ENCODE measurements at places on chromosomes 2 and 18.

GRCh38 chr18:56413862-56414261 is 224.5 kb downstream of the TXNL1 start:
- DNase-seq: no peak

DNA sequence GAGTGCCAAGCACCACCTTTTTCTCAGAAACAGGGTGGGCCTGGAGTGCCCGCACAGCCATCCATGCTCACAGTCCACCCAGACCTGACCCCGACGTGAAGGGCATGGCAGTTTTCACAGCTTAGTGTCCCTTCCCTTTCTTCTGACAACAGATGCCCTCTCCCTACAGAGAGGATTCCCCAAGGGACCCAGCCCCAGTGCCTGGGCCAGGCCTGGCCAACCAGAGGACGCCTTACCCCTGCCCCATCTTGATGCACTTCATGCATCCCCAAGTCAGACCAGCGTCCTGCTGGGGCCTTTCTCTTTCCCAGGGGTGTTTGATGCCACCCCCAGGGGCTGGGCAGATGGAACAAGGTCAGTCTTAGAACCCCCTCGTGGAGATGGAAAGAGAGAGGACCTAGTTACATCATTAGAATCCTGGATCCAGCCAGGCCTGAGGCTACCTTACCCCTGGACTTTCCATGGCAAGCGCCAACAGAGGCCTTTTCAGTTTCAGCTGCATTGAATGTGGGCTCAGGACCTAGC is 3.8 kb downstream of the ANKMY1 start:
- no peak for DNase-seq

DNA sequence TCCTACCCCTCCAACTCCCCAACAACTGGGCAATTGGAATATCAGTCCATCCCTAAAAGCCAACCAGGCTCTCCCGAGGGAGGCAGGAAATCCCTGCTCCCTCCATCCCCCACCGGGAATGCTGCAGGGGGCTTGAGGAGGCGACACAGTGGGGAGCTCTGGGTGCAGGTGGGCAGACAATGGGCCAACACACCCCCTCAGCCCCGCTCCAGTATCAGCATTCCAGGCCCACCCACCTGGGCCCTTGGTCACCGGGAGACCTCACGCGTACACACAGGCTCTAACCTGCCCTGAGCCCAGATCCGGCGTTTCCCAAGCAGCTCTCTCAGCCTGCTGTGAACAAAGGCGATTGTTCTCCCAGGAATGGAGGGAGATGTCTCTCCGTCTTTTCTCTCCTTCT is 37.6 kb upstream of the FZD7 start:
- DNase-seq: no peak

GRCh38 chr2:107303964-107304363 is 418.0 kb upstream of the ST6GAL2 start:
- DNase-seq: no peak

- no peak for DNase-seq
These were observed 141.8 kb upstream of the ALKAL2 start for GRCh38 chr2:429575-430254.
